Right cardiac atrium (tissue), 5 donors: ENCODE measurements at places on chromosomes 7 and 10. TPM values are rescaled to one million over a fixed set of nuclear protein-coding genes. Genes with fewer than 3 reads are reported as not detected.

DNA sequence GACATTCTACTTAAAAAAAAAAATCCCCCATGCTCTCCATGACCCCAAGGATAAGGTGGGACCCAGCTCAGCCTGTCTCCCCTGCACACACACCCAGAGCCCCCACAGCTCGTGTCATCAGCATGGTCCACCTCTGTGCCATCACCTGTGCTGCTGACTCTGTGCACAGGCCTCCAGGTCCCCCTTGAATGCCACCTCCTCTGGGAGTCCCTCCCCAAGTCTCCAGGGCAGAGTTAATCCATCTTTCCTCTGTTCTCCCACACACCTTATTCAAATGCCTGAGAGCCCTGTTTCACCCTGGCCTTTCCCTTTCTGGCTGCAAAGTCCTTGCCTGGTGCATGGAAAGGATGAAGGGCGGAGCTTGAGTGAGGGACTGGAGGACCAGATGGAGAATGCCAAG is 194.1 kb upstream of the LYZL2 start:
- DNase-seq, result no peak

DNA sequence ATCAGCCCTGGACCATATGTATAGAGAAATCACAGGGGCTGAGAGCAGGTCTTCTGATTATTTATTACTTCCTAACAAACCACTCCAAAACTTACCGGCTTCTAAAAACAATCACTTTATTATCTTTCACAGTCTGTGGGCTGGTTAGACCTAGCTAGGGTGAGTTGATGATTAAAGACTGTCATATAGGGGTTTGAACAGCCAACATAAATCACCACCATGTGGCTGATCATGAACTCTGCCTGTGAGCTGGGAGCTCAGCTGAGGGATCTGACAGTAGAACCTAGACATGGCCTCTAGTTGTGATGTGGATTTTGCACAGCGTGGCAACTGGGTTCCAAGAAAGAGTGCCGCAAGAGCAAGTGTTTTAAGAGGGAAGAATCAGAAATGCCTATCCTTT is 305.4 kb downstream of the CSTF2T start:
- no peak for DNase-seq

ADAM22 gene
- polyA plus RNA-seq, result 0.57 TPM

GRCh38 chr7:151728286-151728660 is 148.6 kb downstream of the PRKAG2 start:
- no peak for DNase-seq

PYROXD2 gene
- polyA plus RNA-seq, result 7.9 TPM

TAS2R41 gene
- not detected for polyA plus RNA-seq

- no peak for DNase-seq
Measured at GRCh38 chr7:40882071-40882658, 747.4 kb downstream of the SUGCT start.

- DNase-seq, result no peak
Measured at GRCh38 chr10:11993834-11994468, 48.7 kb downstream of the UPF2 start.
